ENCODE measurements at places on chromosomes 2 and 18.

DNA sequence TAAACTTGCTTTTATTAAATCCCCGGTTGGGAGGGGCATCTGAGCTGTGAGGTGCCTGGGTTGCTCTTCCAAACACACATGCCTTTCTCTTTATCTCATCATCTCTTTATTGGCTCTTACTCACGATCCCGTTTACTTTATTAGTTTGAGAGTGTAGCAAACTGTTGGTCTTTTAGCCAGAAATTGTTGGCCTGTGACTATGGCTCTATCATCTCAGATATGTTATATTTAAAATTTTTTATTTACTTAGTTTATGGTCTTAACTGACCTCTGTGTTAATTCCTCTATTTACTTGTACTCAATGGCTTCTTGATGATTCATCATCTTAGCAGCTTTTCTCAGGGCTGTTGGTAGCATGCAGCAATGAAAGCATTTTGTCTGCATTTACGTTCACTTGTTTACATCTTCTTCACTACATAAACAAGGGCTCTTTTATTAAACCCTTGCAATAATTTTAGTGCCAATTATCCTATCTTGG is 408.4 kb downstream of the HRH4 start:
- peak; percentile 26 for DNase-seq

GRCh38 chr2:172038121-172038520 is 38.4 kb downstream of the METAP1D start:
- no peak for DNase-seq

GRCh38 chr18:498931-499775 is 1.3 kb downstream of the COLEC12 start:
- DNase-seq: no peak

- DNase-seq: no peak
Observed at GRCh38 chr2:25032094-25032493, 9.8 kb upstream of the EFR3B start.

DNA sequence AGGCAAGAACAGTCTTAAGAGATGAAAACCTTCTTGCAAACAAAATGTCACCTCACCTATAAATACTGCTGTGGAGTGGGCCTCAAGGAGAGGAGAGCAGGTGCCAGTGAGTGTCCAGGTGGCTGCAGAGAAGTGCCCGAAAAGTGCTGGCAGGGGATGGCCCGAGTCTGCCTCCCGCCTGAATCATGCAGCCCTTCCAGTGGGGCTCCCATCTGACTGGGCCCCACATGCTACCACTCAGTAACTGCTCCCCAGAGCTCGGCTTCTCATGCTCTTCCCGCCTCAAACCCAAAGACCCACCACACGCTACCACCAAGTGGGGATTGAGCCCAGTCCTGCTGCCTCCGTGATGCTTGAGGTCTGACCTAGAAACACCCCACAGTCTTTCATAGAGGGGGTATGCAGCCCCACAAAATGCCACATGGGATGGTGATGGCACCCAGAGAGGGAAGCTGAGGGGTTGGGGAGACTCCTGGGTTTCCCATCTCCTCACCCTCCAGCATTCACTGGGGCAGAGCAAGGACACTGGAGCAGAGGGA is 7.4 kb downstream of the HS6ST1 start:
- DNase-seq: no peak

DNA sequence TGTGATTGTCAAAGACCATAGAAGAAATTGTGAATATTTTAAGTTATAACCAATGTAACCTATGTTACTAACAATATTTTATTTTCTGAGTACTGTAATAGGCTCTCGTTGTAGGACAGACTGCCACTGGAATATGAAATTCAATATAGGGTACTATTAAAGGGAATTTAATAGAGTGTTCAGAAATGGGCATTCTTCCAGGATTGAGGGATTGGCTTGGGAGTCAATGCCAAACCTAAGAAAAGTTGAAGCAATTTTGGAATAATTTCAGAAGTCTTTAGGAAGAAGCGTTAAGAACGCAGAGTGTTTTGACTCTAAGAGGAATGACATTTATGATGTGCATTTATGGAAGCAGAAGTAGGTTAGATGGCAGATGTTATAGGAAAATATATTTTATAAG is 79.0 kb downstream of the ACVR2A start:
- no peak for DNase-seq

DNA sequence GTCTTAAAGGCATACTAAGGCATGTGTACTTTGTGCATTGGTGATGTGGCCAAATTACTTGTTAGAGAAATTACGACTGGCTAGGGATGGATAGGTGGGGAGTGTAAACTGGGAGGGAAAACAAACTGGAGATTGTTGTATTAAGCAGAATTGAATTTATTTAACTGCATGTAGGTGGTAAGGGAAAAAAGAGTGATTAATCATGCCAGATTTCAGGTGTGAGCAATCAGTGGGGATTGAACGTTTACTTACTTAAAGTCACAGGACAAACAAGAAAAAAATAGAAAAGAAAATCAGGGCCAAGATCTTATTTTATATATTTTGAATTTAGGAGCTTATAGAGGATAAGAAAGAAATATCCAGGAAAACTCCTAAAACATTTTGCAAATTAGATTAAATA is 88.6 kb downstream of the GULP1 start:
- DNase-seq: no peak

- no peak for DNase-seq
Observed at GRCh38 chr2:165268754-165269153, 29.5 kb downstream of the SCN2A start.

DNA sequence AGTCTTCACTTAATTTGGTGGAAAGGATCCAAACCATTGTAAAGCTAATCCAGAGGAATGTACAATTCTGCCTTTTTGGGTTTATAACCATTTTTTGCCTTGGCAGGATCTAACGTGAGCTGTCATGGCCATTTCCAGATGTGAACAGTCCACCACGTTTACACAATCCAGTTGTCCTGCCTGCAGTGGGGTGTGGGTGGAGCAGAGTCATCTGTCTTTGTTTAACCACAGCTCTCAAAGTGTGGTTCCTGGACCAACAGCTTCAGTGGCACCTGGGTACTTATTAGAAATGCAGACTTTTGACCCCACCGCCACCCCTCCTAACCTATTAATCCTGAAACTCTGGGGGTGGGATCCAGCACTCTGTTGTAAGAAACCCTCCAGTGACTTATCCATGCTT is 35.9 kb downstream of the FHOD3 start:
- no peak for DNase-seq

GRCh38 chr18:61371111-61371510 is 37.9 kb downstream of the CDH20 start:
- no peak for DNase-seq

DNA sequence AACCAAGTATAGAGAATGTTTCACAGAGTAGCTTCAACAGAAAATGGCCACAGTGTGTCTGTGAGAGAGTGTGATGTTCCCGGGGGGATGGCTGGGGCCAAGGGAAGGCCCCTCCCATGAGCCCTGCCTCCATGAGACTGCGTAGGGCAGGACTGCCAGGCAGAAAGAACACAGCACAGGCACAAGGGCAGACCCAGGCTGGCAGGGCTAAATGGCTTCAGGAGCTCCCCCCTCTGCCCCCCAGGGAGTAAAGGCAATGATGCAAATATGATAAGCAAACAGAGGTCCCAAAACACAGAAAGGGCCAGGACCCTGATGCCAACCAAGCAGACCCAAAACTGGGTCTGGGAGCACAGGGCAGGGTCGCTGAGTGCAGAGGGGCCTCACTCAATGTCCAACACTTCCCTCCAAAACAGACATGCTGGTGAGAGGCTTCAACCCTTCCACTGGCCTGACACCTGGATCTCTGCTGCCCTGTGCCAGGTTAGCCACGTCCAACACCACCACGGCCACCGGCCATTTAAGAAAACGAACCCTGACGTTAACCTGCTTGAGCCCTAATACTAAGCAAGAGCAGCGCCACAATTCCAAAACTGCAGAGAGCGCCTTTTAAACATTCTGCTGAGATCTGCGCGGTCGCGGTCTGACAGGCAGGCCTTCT is 90.3 kb downstream of the HDAC4 start:
- DNase-seq: no peak

GRCh38 chr2:83565181-83565580 is 893.9 kb downstream of the SUCLG1 start:
- DNase-seq: no peak

- DNase-seq: no peak
Observed at GRCh38 chr2:240215676-240216051, 75.2 kb upstream of the OTOS start.

GRCh38 chr18:59189746-59190145 is 30.2 kb upstream of the GRP start:
- DNase-seq: no peak

GRCh38 chr18:3085612-3086011 is 72.7 kb upstream of the LPIN2 start:
- DNase-seq: peak; percentile 34

- no peak for DNase-seq
Observed at GRCh38 chr2:138794724-138795123, 14.5 kb upstream of the NXPH2 start.

DNA sequence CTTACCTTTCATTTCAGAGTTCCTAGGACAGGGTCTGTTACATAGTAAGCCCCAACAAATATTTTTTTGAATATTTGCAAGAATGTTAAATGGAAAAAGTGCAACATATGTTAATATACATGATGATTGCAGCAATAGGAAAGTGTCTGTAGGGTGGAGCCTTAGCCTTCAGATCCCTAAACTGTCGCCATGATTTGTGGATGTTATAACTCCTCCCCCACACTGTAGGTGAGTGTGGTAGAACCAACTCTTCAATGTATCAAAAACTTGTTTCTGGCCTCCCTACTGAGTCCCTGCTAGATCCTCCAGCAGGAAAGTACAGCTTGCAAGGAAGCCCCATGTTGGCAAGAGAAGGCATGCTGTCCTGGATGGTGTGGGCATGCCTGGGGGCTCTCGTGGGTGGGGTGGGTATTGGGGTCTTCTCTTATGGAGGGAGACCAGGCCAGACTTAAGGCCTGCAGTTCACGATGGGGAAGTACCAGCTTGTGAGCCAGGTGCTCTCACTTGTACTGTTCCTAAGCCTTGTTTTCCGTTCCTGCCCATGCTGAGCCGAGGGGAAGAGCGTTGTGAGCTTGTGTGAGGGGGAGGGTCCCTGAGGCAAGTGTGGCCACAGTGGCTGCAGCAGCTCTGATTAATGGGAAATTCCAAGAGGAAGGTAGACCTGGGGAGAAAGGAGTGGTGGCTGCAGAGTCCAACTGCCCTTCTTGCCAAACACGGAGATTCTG is 11.4 kb downstream of the FHOD3 start:
- no peak for DNase-seq

- no peak for DNase-seq
Observed at GRCh38 chr2:84293791-84294380, 165.2 kb downstream of the SUCLG1 start.

DNA sequence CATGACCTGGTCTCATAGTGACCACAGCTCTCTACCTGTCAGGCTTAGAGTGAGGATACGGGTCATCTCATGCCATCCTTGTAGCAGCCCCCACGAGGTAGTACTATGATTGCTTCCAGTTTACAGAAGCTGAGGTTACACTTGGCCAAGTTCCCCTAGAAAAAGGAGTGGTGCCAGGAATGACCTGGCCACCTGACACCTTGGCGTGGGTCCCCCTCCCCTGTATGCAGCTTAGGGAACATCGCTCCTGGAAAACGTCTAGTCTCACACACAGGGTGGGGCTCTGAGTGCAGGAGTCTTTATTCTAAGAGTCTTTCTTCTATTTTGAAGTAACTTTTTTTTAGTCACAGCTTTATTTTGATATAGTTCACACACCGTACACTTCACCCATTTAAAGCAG is 14.8 kb downstream of the NPPC start:
- DNase-seq: no peak

Data from retinal pigment epithelial cell (primary cell).